ENCODE measurements at places on chromosomes 7 and 10.

GRCh38 chr7:131087756-131088658, 239.7 kb upstream of the MKLN1 start:
- H3K4me1 ChIP-seq, result peaks cover 9% of the 10 kb centered on the region
- no peak overlapping the region for H3K4me3 ChIP-seq
- no peak overlapping the region for H3K27ac ChIP-seq

DNA sequence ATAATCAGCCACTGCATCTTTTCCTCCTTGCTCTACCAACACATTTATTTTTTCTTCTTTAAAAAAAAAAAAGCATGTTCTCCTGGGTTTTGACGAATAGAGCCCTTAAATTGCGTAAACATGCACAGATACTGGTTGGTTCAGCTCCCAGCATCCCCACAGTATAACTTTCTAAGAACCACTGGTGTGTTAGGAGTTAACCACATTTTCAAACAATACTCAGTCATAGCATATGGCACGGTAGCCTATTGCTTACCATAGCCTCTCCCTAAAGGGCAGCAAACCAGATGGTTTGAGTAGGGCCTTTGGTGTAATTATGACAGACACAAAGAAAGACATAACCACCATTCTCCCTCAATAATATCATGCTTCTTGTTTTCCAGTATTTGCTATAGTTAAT, 145.0 kb downstream of the LRRC4 start:
- DNase-seq, result no peak
- H3K27me3 ChIP-seq, result no peaks in the 10 kb centered on the region
- H3K4me3 ChIP-seq, result no peak overlapping the region

- no peak for DNase-seq
- peaks cover 2% of the 10 kb centered on the region for H3K4me1 ChIP-seq
- H3K36me3 ChIP-seq, result no peaks in the 10 kb centered on the region
- no peaks in the 10 kb centered on the region for H3K27me3 ChIP-seq
- no peak overlapping the region for H3K4me3 ChIP-seq
Observed at GRCh38 chr10:4068629-4069028, 283.6 kb upstream of the KLF6 start.

DNA sequence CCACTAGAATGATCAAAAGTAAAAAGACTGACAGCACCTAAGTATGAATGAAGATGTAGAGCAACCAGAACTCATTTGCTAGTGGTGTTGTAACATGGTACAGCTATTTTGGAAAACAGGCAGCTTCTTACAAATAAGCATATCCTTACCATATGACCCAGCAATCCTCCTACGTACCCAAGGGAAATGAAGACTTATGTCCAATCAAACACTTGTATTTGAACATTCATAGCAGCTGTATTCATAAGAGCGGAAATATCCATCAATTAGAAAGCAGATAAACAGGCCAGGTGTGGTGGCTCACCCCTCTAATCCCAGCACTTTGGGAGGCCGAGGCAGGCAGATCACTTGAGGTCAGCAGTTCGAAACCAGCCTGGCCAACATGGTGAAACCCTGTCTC, 53.0 kb downstream of the KLRG2 start:
- peaks cover 41% of the 10 kb centered on the region for H3K36me3 ChIP-seq
- no peak for DNase-seq
- H3K4me3 ChIP-seq, result no peak overlapping the region
- H3K4me1 ChIP-seq, result no peaks in the 10 kb centered on the region
- H3K27me3 ChIP-seq, result no peaks in the 10 kb centered on the region

- H3K4me3 ChIP-seq, result peak overlapping the region; percentile 76
- DNase-seq, result peak; percentile 89
- peak overlapping the region; percentile 59 for H3K27ac ChIP-seq
- no peaks in the 10 kb centered on the region for H3K27me3 ChIP-seq
Observed at GRCh38 chr7:41696323-41696916, 6.5 kb downstream of the INHBA start.

- H3K4me3 ChIP-seq, result no peak overlapping the region
- no peak for DNase-seq
- H3K4me1 ChIP-seq, result no peaks in the 10 kb centered on the region
- H3K27me3 ChIP-seq, result no peaks in the 10 kb centered on the region
- H3K36me3 ChIP-seq, result no peaks in the 10 kb centered on the region
Observed at GRCh38 chr7:1862560-1862959, 192.5 kb downstream of the ELFN1 start.

DNA sequence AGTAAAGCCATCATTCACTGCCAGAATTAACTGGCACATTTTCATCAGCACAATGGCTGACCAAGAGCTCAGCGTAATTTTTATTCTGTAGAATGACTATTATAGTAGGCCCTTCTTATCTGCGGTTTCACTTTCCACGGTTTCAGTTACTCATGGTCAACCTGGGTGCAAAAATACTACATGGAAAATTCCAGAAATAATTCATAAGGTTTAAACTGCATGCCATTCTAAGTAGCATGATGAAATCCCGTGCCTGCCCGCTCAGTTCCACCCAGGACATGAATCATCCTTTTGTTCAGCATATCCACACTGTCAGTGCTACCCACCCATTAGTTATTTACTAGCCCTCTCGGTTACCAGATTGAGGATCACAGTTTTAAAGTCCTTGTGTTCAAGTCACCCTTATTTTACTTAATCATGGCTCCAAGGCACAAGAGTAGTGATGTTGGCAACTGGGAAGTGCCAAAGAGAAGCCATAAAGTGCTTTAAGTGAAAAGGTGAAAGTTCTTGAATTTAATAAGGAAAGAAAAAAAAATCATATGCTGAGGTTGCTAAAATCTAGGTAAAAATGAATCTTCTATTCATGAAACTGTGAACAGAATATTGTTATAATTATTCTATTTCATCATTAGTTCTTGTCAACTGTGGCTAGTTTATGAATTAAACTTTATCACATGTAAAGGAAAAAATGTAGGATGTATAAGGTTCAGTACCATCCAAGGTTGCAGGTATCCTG, 204.9 kb downstream of the DOCK4 start:
- peak; percentile 85 for DNase-seq
- peaks cover 5% of the 10 kb centered on the region for H3K36me3 ChIP-seq
- H3K27me3 ChIP-seq, result no peaks in the 10 kb centered on the region
- peaks cover 17% of the 10 kb centered on the region for H3K4me1 ChIP-seq

DNA sequence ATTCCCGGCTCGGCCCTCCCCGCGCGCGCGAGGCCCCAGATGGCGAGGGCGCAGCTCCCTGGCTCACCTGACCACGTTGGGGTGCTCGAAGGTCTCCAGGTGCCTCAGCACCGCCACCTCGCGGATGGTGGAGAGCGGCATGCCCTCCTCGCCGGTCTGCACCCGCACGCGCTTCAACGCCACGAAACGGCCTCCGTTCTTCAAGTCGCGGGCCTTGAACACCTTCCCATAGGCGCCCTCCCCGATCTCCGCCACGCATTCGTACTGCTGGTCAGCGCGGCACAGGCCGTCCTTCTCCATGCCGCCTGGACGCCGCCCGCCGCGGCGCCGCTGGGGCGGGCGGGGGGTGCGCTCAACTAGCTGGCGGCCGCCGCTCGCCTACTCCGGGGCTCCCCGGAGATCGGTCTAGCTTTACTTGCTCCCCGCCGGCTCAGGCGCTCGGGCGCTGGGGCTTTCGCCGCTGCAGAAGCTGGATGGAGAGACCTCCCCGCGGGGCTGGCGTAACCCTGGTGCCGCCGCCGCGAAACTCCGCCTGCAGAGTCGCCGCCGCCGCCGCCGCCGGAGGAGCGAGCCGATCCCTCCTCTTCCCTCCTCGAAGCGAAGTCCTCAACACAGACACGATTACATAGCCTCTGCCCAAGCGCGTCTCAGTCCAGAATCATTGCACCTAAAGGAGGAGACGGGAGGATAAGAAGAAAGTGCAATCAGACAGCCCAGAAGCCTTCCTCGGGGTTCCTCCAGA, 3.2 kb downstream of the CDK6 start:
- peak overlapping the region; percentile 74 for H3K27ac ChIP-seq
- peak; percentile 91 for DNase-seq
- H3K4me1 ChIP-seq, result peaks cover 36% of the 10 kb centered on the region

GRCh38 chr10:95785317-95785716, 29.4 kb downstream of the ENTPD1 start:
- H3K27ac ChIP-seq, result no peak overlapping the region
- peaks cover 5% of the 10 kb centered on the region for H3K4me1 ChIP-seq
- H3K27me3 ChIP-seq, result peaks cover 16% of the 10 kb centered on the region
- no peak for DNase-seq
- H3K4me3 ChIP-seq, result no peak overlapping the region

GRCh38 chr7:149790146-149790548, 16.8 kb upstream of the ZNF467 start:
- no peaks in the 10 kb centered on the region for H3K36me3 ChIP-seq
- no peak overlapping the region for H3K27ac ChIP-seq
- no peak overlapping the region for H3K4me3 ChIP-seq
- peaks cover 10% of the 10 kb centered on the region for H3K4me1 ChIP-seq
- no peak for DNase-seq

DNA sequence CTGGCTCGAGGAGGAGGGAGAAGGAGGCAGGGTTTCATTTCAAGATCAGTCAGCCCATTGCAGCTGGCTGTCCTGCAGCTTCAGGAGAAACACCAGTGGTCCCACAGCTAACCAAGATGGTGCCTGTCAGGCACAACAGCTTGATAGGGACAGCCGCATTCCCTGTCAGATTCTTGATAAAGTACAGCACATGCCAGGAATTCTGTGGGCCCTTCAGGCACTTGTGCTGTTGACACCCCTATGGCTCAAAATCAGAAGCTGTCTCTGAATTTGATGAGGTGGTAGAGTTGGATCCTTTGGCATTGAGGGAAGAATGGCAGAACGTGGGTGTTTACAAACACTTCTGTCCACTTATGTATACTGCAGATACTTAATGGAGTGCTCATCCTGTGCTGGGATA, 354.3 kb downstream of the KCNMA1 start:
- H3K27me3 ChIP-seq, result no peaks in the 10 kb centered on the region
- H3K36me3 ChIP-seq, result no peaks in the 10 kb centered on the region
- H3K27ac ChIP-seq, result no peak overlapping the region
- H3K4me1 ChIP-seq, result no peaks in the 10 kb centered on the region
- no peak overlapping the region for H3K4me3 ChIP-seq

- DNase-seq, result no peak
- no peaks in the 10 kb centered on the region for H3K27me3 ChIP-seq
- no peak overlapping the region for H3K4me3 ChIP-seq
- no peaks in the 10 kb centered on the region for H3K36me3 ChIP-seq
Observed at GRCh38 chr7:157620616-157621015, 283.8 kb downstream of the DNAJB6 start.

- peaks cover 24% of the 10 kb centered on the region for H3K4me1 ChIP-seq
- no peak for DNase-seq
- H3K27ac ChIP-seq, result peak overlapping the region; percentile 64
- no peak overlapping the region for H3K4me3 ChIP-seq
Observed at GRCh38 chr10:124722798-124723783, 21.1 kb downstream of the FAM53B start.

DNA sequence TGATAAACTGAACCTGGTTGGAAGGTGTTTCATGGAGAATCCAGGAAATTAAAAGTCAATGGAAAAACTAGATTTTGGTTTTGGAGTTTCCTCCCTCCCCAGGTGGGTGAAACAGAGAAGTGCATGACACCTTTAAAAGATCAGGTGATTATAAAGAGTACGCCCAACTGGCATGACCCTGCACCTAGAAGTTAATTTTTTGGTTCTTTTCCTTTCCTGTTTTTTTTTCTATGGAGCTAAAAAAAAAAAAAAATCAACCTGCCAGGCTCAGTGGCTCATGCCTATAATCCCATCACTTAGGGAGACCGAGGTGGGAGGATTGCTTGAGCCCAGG, 7.9 kb downstream of the GJD4 start:
- no peak for DNase-seq
- no peak overlapping the region for H3K4me3 ChIP-seq
- H3K36me3 ChIP-seq, result no peaks in the 10 kb centered on the region
- H3K4me1 ChIP-seq, result no peaks in the 10 kb centered on the region
- H3K27me3 ChIP-seq, result peaks cover 16% of the 10 kb centered on the region

DNA sequence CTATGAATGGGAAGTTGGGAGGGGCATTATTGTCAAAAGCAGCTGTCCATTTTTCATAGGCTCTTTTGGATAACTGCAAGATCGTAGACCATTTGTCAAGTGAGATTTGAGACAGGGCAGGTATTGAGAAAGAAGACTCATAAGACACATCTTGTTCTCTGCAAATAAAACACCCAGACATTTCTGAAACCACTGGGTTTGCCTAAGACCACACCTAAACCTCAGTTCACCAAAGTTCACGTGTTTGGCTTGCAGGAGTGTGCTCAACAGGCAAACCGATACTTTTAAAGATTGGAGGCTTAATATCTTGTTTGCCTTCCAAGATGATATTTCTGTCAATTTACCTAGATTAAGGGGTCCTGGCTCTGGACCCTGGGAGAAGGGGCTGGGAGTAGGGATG, 628.4 kb downstream of the CALN1 start:
- no peak overlapping the region for H3K4me3 ChIP-seq
- H3K27me3 ChIP-seq, result no peaks in the 10 kb centered on the region
- no peak overlapping the region for H3K27ac ChIP-seq
- no peak for DNase-seq
- H3K4me1 ChIP-seq, result no peaks in the 10 kb centered on the region

DNA sequence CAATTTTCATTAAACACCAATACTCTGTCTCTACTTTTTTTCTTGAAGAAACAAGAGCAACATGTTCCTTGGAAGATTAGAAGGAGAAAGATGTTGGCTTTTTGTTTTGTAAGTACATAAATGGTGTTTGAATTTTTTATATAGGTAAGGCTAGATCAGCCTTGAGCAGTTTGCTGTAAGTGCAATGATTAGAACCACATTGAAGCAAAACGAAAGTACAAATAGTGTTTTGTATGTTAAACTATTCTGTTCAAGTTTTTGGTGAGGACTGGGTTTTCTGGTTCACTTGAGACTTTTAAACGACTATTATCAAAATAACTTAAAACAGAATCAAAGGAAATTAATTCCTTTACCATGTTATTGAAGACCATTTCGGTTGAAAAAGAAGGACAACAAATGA, 162.9 kb upstream of the NRP1 start:
- H3K27me3 ChIP-seq, result no peaks in the 10 kb centered on the region
- no peak overlapping the region for H3K27ac ChIP-seq
- H3K4me1 ChIP-seq, result no peaks in the 10 kb centered on the region
- DNase-seq, result no peak
- no peak overlapping the region for H3K4me3 ChIP-seq

All from MCF 10A (cell line).